ENCODE measurements at places on chromosomes 11 and 22.

DNA sequence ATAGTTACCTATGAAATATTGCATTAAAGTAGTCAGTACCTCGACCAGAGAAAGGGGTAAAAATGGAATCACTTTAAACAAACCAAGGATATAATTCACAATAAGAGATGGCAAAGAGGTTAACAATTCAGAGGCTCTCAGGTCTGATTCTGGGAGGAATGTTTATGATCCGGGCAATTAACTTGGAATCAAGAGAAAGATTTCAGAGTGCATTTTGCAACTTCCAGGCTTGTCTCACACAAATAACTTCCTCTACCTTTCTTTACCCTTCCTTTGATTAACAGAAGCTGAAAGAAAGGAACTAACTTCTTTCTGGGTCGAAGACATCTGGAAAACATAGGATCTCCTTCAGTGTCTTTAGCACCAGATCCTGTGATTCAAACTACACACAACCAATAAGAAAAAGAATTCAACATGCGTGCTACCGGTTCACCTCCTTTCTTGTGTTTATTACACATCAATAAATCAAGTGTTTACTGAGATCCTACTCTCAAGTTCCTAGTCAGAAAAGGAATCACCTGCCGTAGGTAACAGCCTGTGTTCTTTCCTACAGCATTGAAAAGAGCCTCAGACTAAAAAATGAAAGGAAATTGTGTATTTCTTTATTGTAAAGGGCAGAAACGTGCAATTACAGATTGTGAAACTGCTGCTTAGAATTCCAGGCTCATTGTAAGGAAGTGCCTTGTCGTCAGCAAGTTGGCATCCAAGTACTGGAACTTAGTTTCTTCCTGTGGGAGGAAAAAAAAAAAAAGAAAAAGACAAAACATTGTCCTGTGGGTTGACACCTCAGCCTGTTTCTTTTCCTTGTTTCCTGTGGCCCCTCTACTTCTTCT lies 29.5 kb downstream of the CARD18 start:
- no peak for DNase-seq

- peak; percentile 20 for DNase-seq
These were observed 96.5 kb upstream of the FGF3 start for GRCh38 chr11:69915501-69916250.

DNA sequence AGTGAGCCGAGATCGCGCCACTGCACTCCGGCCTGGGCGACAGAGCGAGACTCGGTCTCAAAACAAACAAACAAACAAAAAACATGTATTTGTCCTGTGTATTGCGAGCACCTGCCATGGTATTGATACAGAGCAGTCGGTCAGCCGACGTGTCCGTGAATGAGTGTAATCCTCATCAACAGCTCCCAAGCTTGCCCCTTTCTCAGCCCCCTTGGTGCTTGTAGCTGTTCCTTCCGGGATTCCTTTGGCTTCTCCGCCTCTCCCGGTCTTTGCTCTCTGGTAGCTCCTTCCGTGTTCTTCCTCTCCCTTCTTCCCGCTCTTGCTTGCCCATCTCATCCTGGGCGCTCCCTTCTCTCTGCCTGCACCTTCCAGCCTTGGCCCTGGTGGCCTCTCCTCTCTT lies 10.9 kb downstream of the ZNF74 start:
- no peak for DNase-seq

- DNase-seq = no peak
These were observed 8.7 kb downstream of the GRK2 start for GRCh38 chr11:67274768-67275605.

GRCh38 chr11:1486054-1486825 lies at the start of gene MOB2:
Gene MOB2 (minus strand): TSS chr11:1486779. CDS start chr11:1486556, 223 bp downstream.
- no peak for DNase-seq

GRCh38 chr11:27370374-27370773 lies 7.4 kb upstream of the CCDC34 start:
- no peak for DNase-seq

DNA sequence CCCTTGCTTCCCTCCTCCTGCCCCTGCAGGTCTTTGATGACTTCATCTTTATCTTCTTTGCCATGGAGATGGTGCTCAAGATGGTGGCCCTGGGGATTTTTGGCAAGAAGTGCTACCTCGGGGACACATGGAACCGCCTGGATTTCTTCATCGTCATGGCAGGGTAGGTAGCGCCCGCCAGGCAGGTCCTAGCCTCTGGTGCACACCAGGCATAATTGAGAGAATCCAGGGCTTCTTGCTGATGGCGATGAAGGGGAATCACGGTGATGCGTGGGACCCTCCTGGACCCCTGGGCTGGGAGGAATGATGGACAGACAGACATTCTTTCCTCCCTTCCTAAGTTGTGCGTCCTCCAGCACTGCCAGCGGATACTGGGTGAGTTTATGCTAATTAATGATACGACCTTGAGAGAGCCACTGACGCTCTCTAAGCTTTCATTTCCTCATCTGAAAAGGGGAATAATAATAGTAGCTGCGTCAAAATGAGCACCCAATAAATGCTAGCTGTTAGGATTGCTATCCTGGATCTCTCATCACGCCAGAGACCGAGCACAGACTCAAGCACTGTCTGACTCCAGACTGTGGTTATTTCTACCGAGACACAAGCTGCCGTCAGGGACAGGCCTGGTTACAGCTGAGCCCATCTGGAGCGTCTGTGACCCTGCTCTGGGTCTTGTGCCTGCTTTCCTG lies 30.1 kb downstream of the CACNA1I start:
- DNase-seq = no peak

DNA sequence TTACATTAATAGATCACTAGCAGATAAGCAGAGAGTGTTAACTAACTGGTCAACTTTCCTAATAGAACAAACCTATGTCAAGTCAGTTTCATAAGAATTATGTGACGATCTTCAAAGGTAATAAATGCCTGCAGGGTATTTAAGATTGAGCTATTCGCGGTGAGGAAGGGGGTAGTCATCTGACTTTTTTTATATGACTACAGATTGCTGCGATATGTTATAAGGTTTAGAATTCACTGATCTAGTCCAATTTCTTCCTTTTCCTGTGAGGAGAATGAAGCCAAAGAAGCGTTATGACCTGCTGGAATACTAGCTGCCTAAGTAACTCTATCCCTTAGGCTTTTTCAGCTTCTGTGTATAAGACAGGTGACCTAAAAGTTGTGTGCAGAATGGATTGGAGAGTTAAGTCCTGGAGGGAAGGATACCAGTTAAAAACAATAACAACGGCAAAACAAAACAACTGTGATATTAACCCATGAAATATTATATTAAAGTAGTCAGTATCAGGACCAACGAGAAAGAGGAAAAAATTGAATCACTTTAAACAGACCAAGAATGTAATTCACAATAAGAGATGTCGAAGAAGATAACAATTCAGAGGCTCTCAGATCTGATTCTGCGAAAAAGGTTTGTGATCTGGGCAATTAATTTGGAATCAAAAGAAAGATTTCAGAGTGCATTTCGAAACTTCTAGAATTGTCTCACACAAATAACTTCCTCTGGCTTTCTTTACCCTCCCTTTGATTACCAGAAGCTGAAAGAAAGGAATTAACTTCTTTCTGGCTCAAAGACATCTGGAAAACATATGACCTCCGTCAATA lies 630 bp downstream of the CASP4 start:
- no peak for DNase-seq

- no peak for DNase-seq
These were observed 35.3 kb upstream of the SC5D start for GRCh38 chr11:121257289-121257688.

- no peak for DNase-seq
These were observed 34.0 kb downstream of the IRAG1 start for GRCh38 chr11:10659339-10660216.

- DNase-seq = no peak
These were observed 3.7 kb downstream of the MAFF start for GRCh38 chr22:38205261-38206128.

DNA sequence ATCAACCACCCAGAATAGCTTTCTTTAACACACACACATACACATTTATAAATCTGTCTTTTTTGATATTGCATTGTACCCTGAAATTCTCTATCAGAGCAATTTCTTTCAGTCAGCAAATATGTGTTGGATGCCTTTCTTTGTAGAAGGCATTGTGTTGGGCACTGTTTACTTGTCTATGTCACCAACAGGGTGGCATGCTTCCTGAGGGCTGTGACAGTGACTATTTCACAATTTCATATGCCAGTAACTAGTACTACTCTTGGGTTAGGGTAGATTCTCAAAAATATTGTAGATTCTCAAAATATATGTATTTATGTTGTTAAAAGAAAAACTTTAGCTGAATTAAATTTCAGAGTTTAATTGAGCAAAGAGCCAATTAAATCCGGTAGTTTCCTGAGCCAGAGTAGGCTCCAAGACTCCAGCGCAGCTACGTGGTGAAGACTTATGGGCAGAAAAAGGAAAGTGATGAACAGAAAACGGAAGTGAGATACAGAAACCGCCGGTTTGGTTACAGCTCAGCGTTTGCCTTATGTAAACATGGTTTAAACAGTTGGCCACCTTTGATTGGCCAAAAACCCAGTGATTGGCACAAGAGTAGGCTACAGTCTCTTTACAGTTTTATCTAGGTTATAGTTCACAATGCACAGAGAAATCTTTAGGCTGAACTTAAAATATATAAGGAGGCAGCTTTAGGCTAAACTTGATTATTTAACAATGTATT lies 723.3 kb downstream of the NTM start:
- no peak for DNase-seq

- no peak for DNase-seq
These were observed 232.2 kb downstream of the FAM76B start for GRCh38 chr11:95557376-95557775.

- no peak for DNase-seq
These were observed 225.3 kb downstream of the ADAMTS15 start for GRCh38 chr11:130673698-130674097.

DNA sequence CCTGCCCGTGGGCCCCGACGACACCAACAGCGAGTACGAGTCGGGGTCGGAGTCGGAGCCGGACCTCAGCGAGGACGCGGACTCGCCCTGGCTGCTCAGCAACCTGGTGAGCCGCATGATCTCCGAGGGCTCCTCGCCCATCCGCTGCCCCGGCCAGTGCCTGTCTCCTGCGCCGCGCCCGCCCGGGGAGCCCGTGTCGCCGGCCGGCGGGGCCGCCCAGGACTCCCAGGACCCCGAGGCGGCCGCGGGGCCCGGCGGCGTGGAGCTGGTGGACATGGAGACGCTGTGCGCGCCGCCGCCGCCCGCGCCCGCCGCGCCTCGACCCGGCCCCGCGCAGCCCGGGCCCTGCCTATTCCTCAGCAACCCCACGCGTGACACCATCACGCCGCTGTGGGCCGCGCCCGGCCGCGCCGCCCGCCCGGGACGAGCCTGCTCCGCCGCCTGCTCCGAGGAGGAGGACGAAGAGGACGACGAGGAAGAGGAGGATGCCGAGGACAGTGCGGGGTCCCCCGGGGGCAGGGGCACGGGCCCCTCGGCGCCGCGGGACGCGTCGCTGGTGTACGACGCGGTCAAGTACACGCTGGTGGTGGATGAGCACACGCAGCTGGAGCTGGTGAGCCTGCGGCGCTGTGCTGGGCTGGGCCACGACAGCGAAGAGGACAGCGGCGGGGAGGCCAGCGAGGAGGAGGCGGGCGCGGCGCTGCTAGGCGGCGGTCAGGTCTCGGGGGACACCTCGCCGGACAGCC lies 3.8 kb downstream of the MAPK8IP2 start:
- no peak for DNase-seq

Data from KG1 (cell line).